Stimulated activated CD8-positive, alpha-beta memory T cell treated with anti-CD3 and anti-CD28 coated beads, Interleukin-2, amount 100 ng/mL, for 1 hour (primary cell): ENCODE measurements at places on chromosomes 7 and 10.
A peak's percentile ranks its signal among the peaks of the same experiment; 100 is the strongest.

DNA sequence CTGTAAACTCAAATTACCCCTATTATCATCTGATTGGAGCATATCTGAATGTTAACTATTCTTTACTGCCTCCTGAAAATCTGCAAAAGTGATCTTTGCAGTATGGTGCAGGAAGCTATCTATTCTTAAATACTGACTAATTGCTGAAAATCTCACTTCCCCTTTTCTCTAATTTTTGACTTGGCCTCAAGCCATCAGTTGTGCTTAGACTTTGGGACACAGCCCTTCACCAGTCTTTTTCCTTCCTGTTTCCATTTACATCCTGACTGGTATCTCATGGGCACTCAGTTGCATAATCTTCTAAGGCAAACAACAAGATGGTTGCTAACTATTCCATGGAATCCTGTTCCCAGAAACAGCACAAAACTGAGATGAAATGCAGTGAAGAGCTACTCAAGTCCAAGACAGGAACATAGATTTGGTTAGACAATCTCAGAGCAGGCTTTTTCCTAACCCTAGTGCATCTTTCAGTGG is 228.5 kb downstream of the SORCS1 start:
- DNase-seq = no peak

- no peak for DNase-seq
Observed at GRCh38 chr10:77494327-77494726, 143.3 kb downstream of the KCNMA1 start.

GRCh38 chr10:11713186-11713743 is 28.9 kb upstream of the ECHDC3 start:
- DNase-seq = no peak

GRCh38 chr10:121788115-121788514 is 139.7 kb downstream of the ATE1 start:
- DNase-seq = no peak

DNA sequence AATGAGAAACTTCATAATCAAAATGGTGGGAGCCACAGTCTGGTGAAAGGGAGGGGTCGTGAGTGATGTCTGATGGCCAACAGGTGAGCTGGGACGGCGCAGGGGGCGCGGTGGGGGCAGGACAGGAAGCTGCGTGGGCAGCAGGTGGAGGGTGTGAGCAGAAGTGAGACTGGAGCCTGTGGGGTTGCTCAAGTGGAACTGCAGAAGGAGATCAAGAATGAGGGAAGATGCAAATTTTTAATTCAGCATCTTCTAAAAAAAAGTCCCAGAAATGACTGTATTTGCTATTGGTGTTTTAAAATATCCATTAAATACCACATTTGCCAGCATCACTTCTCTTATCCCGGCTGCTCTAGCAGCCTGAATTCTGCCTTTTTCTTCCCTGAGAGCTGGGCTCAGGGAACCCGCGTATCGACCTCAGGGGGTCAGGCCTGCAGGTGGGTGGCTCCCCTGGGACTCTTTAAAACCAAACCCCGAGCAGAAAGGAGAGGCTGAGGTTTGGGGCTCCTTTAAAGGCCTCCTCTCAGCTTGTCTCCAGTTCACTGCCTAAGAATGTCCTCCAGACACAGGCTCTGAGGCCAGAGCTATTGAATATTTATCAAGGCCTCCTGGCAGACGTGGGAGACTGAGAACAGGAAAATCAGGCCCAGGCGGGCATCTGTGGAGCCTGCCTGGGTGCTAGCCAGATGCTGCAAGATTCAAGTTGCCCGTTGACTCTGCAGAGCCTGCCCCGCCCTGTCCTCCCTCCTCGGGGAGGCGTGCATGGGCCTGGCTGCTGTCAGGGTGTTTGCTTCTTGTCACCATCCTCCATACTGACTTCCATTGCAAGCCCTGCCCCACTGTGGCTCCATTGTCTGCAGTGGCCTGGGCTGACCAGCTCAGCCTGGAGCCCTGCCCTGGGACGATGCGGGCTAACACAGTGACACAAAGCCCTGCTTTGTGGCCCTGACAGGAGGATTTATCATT is 53.9 kb downstream of the SYPL1 start:
- DNase-seq = no peak

DNA sequence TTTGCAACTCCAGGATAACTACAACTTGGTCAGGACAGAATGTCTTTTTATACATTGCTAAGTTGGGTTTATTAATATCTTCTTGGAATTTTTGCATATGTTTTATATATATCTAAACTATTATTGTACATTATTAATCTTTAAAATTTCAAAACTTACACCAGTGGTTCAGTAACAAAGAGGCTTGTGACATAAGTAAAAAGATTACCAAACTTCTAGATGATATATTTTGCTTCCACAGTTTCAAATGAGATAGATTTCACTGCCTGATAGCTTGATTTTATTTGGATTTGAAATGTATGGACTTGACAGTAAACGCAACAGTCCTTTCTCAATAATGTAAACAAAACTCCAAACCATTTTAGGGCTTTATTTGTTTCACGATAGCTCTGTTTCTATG is 701.2 kb upstream of the IGFBP3 start:
- DNase-seq = no peak

- DNase-seq = no peak
Observed at GRCh38 chr10:70267161-70267933, 16.5 kb downstream of the NPFFR1 start.

- DNase-seq = no peak
Observed at GRCh38 chr10:86308056-86308455, 58.5 kb downstream of the GRID1 start.

- DNase-seq = no peak
Observed at GRCh38 chr7:134366481-134366880, 49.8 kb upstream of the SLC35B4 start.

- DNase-seq = no peak
Observed at GRCh38 chr7:94492601-94493000, 17.0 kb upstream of the CASD1 start.

GRCh38 chr7:80883154-80884025 is 35.5 kb downstream of the SEMA3C start:
- no peak for DNase-seq

DNA sequence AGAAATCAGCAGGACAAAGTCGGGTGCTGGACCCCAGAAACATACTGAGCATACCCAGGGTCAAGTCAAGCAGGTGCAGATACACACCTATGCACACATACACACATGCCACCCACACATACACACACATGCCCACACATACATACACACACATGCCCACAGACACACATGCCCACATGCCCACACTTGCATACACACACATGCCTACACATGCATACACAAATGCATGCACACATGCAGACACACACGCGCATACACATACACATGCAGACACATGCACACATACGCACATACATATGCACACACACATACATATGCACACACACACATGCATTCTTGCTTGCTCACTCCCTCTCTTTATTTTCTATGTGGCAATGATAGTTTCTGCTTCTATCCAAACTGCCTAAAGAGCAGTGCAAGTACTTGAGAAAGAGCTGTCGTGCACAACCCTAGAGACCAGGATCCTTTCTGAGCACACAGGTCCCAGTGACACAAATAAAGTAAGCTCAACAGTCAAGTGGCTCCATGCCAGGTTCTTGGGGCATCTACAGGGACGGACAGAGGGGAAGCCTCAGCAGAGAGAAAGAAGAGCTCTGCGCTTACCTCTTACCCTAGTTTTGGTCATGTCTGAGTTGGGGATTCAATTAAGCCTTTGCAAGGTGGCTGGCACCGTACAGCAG is 83.7 kb downstream of the EBF3 start:
- DNase-seq = no peak

DNA sequence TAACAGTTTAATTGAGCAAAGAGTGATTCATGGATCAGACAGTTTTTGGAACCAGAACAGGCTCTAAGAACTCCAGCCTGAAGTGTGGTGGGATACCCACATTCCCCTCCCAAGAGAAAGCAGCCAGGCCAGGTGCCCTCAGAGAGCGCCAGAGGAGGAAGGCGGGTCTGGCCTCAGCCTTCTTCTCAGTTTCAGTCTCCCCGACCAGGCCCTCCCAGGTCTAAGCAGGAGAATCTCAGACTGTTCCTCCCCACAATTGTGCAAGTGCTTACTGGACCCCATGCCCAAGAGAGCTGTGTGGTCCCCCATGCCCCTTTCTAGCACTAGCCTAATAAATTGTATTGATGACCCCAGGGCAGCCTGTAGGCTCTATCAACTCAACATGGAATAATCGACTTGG is 25.6 kb downstream of the PPIF start:
- no peak for DNase-seq

GRCh38 chr7:4033996-4034395 is 648.1 kb upstream of the FOXK1 start:
- no peak for DNase-seq

DNA sequence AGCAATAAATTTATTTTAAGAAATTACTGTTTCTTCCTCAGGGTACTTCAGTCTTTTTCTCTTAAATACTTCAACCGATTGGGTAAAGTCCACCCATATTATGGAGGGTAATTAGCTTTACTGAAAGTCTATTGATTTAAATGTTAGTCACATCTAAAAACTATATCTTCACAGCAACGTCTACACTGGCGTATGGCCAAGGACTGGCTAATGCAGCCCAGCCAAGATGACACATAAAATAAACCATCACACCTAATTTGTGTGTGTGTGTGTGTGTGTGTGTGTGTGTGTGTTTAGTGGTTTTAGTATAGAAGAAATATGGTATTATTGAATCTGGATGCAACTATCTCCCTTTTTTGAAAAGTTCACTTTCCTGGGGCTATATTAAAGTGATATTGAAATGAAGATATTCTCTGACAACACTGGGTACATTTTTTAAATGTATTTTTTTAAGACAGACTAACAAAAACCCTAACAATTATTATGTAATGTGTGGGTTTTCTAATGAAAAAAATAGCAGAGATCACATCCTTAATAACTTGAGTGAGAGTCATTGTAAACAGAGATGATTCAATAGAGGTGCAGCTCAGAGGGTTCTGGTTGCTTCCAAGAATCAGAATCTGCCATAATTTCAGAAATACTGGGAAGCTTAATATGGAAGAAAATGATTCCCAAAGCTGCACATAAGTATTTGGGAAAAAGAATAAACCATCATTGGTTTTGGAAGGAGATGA is 584.2 kb upstream of the MBL2 start:
- no peak for DNase-seq

DNA sequence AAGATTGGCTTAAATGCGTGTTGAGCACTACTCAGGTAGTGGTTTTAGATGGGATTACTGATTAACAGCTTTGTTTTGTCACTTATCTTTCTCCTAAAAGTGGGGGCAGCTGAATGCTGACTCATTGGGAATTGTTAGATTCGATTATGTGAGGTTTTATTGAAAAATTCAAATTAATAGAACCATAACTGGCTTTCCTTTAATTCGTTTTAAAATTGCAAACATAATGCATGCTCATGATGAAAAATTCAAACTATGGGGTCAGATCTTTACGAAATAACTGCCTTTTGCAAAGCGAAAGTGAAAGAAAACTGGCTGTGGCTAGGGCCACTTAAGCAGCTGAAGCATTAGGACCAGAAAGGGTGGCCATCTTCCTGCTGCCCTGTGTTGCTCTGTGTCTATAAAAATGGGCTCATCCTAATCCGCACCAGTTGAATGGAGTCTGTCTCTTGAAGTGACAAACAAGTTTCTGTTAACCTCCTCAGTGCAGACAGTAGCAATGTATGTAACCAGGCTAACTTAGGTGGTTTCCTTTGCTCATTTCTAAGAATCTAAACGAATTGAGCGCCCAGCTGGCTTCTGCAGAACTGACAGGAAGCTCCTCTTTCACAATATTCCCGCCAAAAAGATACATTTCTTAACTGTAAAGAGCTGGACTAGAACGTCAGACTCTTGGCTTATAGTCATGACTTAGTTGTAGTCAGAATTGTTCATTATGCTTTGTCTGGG is 27.8 kb downstream of the DENND10 start:
- no peak for DNase-seq

- DNase-seq = no peak
Observed at GRCh38 chr7:129933627-129934026, 19.1 kb downstream of the UBE2H start.

- no peak for DNase-seq
Observed at GRCh38 chr10:48551861-48552591, 52.8 kb downstream of the ARHGAP22 start.

- peak; percentile 18 for DNase-seq
Observed at GRCh38 chr7:22110227-22110839, 164.6 kb upstream of the CDCA7L start.

GRCh38 chr7:50513166-50513871 is 51.9 kb downstream of the DDC start:
- no peak for DNase-seq

- no peak for DNase-seq
Observed at GRCh38 chr10:19563388-19564141, 252.7 kb upstream of the PLXDC2 start.

DNA sequence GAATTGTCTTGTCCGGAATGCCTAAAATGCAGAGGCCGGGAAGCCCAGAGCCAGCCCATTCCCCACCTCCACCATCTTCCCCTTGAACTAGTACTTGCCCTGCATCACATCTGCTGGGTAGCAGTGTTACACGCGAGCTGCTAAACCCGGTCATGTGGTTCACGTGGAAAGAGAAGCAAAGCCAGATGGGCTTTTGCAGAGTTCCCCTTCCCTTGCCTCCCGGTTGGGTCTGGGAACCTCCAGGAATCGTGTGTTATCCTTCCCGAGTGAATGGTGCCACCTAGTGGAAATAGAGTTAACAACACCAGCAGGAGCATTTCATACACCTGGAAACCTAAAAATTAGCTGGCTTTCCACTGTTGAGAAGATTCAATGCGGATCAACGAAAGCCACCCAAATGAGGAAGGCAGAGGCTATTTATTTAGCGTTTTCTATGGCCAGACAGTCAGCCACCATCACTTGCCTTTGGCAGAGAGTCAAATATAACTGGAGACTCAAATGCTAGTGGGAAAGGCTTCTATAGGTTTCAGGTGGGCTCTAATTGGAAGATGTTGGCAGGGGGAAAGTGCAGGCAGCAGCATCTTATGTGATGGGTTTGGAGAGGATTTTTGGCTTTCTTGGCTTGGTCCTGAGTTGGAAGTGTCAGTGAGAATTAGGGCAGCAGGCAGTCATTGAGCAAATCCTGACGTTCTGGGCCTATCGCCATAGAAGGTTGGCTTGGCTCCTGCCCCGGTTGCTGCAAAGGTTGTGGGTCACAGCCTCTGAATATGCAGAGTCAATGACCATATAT is 12.9 kb upstream of the DENND2A start:
- no peak for DNase-seq

- DNase-seq = no peak
Observed at GRCh38 chr7:102310414-102310815, 23.7 kb downstream of the SH2B2 start.

DNA sequence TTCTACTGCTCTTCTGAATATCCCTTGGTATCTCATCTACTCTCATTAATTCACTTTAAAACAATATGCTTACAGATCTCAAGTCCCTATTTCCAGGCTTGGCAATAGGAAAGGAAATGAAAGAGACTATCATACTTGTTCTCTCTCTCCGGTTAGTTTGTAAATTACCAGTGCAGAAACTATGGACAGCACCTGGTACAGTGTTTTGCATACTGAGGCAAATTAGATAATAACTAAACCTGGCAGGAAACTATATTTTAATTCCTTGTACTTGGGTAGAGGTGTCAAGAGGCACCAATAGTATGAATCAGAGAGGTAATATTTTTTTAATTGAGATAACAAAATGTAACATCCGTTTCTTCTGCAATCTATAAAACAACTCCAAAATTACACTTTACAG is 97.7 kb upstream of the TMEM196 start:
- no peak for DNase-seq
